ENCODE measurements at places on chromosomes 13 and 19. TPM values are rescaled to one million over a fixed set of nuclear protein-coding genes. Genes with fewer than 3 reads are reported as not detected.

The RTBDN gene
- not detected for total RNA-seq

The SYNGR4 gene
- 0.61 TPM for total RNA-seq

The APOE gene
- total RNA-seq = 0.42 TPM

The RUVBL2 gene
- total RNA-seq = 172 TPM

The COX6B2 gene
- total RNA-seq = 0.26 TPM

The KL gene
- total RNA-seq = 0.54 TPM

The GRIN2D gene
- total RNA-seq = 0.17 TPM

The WDR87 gene
- total RNA-seq = not detected

The MAP4K1 gene
- total RNA-seq = 182 TPM

The CADM4 gene
- 0.39 TPM for total RNA-seq

The NLRP9 gene
- total RNA-seq = not detected

The NLRP5 gene
- total RNA-seq = not detected

The IZUMO4 gene
- 7.1 TPM for total RNA-seq

The ZNF675 gene
- total RNA-seq = 17.0 TPM

The CD37 gene
- total RNA-seq = 138 TPM

The B3GNT8 gene
- 0.44 TPM for total RNA-seq

The PALM3 gene
- 0.65 TPM for total RNA-seq

The RNF17 gene
- not detected for total RNA-seq

The WDR88 gene
- not detected for total RNA-seq

The KIR3DL2 gene
- 0.65 TPM for total RNA-seq

The CCDC70 gene
- not detected for total RNA-seq

The CYP2B6 gene
- not detected for total RNA-seq

The NBEA gene
- 0.15 TPM for total RNA-seq

The UPK1A gene
- total RNA-seq = 0.51 TPM

The EMC10 gene
- 95.4 TPM for total RNA-seq

The NLRP7 gene
- total RNA-seq = not detected

The TMEM59L gene
- total RNA-seq = 0.17 TPM

The FUT2 gene
- not detected for total RNA-seq

The SPRED3 gene
- total RNA-seq = 2.6 TPM

The GGN gene
- 0.17 TPM for total RNA-seq

The ZNF296 gene
- 4.7 TPM for total RNA-seq

The LRRC63 gene
- 0.17 TPM for total RNA-seq

The MISP gene
- total RNA-seq = not detected

The CYP2S1 gene
- 0.60 TPM for total RNA-seq

The OVOL3 gene
- total RNA-seq = not detected

The NLRP4 gene
- not detected for total RNA-seq

The CEACAM16 gene
- not detected for total RNA-seq

The SLC25A41 gene
- 0.24 TPM for total RNA-seq

All from activated T-helper 1 cell treated with anti-CD3 and anti-CD28 coated beads, Interleukin-12 subunit alpha, Interleukin-12 subunit beta, Interleukin-2, Interleukin-4 antibody, amounts not matched to agents 30 ng/mL and 10 ng/mL and 1 ng/mL, durations not matched to agents 14 hours and 24 hours and 36 hours (primary cell).